ENCODE measurements at places on chromosomes 12 and 14. TPM values are rescaled to one million over a fixed set of nuclear protein-coding genes. Genes with fewer than 3 reads are reported as not detected.

- peak; percentile 57 for DNase-seq
- H3K4me3 ChIP-seq, result no peak overlapping the region
- no peaks in the 10 kb centered on the region for H3K4me1 ChIP-seq
- H3K27ac ChIP-seq, result no peak overlapping the region
- H3K36me3 ChIP-seq, result no peaks in the 10 kb centered on the region
Measured at GRCh38 chr12:121530600-121531355, 50.0 kb downstream of the KDM2B start.

Gene CMTM5
- 0.66 TPM for total RNA-seq

DNA sequence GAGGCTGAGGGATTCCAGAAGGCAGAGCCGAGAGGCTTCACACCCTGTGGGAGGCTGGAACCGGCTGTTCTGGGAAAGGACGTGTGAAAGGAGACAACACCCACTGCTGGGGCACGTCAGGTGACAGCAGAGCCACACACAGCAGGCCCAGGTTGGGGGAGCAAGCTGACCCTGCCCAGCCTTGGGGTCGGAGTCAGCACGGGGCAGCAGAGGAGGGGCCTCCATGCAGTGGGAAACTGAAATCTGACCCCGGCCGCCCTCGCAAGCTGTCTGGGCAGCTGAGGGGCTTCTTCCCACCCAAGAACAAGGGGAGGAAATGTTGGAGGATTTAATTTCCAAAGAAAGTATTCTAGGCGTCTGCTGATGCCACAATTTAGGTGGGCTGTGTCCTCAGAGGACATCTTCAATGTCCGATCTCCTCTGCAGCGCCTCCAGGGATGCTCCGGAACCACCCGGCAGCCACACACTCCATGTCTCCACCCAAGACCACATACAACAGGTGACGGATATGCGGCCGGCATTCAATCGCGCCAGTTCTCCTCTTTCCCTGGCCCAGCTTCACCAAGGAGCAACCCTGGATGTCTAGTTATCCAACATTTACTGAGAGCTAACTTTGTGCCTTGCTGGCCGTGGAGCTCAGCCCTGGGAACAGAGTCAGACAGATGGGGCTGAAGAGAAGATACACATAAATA lies 30.7 kb downstream of the SNRNP35 start:
- no peak overlapping the region for H3K27ac ChIP-seq
- H3K27me3 ChIP-seq, result no peaks in the 10 kb centered on the region

- H3K27me3 ChIP-seq, result no peaks in the 10 kb centered on the region
- H3K4me3 ChIP-seq, result no peak overlapping the region
- no peaks in the 10 kb centered on the region for H3K4me1 ChIP-seq
- no peak overlapping the region for H3K27ac ChIP-seq
- no peaks in the 10 kb centered on the region for H3K36me3 ChIP-seq
Measured at GRCh38 chr12:51225771-51226170, 7.9 kb upstream of the POU6F1 start.

GRCh38 chr12:45200491-45201043 lies 15.3 kb upstream of the ANO6 start:
- H3K27me3 ChIP-seq, result no peaks in the 10 kb centered on the region
- H3K4me1 ChIP-seq, result no peaks in the 10 kb centered on the region
- H3K4me3 ChIP-seq, result no peak overlapping the region
- no peak overlapping the region for H3K27ac ChIP-seq
- no peaks in the 10 kb centered on the region for H3K36me3 ChIP-seq

DNA sequence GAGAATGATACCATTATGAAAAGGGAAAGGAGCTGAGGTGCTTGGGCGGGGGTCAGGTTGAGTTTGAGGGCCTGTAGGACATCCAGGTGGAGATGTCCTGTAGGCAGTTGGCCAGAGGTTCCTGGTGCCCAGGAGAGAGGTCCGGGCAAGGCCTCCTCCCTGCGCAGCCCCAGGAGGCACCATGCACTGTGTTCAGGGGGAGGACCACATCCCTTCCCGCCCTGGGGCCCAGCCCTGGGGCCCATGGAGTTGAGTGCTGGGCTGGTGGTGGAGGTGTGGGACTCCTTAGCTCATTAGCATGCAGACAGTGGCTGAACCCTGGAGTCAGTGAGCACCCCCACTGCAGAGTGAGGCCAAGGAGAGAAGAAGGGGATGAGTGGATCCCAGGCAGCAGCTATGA lies 5.7 kb upstream of the FAIM2 start:
- no peaks in the 10 kb centered on the region for H3K4me1 ChIP-seq
- no peaks in the 10 kb centered on the region for H3K36me3 ChIP-seq
- H3K27me3 ChIP-seq, result no peaks in the 10 kb centered on the region
